ENCODE measurements at places on chromosomes 1 and 21. TPM values are rescaled to one million over a fixed set of nuclear protein-coding genes. Genes with fewer than 3 reads are reported as not detected.
A peak's percentile ranks its signal among the peaks of the same experiment; 100 is the strongest.

DNA sequence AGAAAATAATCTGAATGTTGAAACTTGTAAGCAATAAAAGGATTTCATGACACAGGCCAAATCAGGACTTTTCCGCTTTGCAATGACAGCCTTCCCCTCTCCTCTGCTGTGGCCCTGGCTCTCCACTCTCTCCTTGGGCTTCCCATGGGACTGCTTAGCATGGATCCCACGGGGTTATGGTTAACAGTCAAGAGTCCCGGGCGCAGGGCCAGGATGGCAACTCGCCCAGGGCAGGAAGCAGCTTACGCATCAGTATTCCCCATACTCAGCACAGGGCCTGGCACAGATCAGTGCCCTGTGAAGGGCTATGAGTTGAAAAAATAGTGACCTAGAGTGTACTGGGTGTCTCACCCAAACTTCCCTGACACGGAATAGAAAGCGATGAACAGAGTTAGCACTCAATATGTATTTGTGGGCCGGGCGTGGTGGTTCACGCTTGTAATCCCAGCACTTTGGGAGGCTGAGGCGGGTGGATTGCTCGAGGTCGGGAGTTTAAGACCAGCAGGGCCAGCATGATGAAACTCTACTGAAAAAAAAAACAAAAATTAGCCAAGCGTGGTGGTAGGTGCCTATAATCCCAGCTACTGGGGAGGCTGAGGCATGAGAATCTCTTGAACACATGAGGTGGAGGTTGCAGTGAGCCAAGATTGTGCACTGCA is 29.1 kb upstream of the GRHL3 start:
- DNase-seq, result peak; percentile 63

DNA sequence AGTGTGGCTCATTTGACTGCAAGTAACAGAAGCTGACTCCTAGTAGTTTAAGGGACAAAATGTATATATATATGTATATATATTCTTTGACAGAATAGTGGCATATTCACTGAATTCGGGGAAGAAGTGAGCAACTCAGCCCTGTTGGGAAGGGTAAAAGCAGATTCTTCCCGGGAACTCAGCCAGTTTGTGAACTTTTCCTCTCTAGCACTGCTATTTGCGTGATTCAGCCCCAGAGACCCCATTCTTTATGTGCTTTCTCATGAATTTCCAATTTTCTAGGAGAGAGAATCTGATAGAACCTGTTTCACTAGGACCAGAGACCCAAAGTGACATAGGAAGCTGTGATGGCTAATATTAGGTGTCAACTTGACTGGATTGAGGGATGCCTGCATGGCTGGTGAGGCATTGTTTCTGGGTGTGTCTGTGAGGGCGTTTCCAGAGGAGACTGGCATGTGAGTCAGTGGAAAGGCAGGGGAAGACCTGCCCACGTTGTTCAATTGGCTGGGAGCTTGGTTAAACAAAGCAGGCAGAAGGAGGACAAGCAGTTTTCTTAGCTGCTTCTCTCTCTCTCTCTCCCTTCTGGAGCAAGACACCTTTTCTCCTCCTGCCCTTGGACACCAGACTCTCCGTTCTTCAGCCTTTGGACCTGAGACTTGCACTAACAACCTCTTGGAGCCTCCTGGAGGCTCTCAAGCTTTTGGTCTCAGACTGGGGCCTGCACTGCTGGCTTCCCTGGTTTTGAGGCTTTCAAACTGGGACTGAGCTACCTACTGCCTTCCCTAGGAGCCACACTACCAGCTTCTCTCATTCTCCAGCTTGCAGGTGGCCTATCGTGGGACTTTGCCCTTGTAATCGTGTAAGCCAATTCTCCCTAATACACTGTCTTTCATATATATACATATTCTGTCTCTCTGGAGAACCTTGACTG is 93.4 kb upstream of the KCNK1 start:
- DNase-seq, result peak; percentile 67

- DNase-seq, result no peak
Observed at GRCh38 chr1:1364266-1364665, 5.9 kb upstream of the MXRA8 start.

DNA sequence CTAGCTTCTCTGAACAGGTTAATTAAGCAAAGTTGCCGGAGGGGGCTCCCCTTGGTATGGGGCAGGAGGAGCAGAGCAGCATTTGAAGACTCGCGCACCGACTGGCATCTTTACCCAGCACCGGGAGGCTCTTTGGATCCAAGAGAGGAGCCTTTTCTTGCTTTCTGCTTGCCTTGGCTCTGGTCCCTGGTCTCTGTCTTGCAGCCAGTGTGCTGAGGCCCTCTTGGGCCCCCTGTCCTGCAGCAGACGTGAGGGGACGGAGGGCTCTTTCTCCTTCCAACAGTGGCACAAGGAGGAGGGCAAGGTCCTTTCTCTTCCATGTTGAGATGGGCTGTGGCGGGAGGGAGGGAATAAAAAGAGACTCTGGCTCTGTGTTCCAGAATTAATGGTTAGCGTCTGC is 45.6 kb downstream of the ZBTB18 start:
- DNase-seq, result no peak

DNA sequence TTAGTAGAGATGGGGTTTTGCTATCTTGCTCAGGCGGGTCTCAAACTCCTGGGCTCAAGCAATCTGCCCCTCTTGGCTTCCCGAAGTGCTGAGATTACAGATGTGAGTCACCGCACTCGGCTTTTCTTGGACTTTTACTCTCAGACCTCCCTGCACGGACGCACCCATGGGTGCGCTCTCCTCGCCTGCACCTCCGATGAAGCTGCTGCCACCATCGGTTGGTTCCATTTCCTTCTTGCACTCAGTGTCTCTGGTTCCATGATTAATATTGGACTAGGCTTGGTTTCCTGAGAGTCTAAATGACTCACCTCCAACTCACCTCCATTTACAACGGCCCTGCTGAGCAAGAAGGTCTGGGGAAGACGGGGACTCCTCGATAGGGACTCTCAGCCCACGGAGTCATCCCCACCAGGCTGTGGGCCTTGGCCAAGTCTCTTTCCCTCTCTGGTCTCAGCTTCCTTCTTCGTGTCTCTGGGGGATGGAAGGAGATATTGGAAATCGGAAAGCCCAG is 6.7 kb upstream of the TNFRSF8 start:
- no peak for DNase-seq

DNA sequence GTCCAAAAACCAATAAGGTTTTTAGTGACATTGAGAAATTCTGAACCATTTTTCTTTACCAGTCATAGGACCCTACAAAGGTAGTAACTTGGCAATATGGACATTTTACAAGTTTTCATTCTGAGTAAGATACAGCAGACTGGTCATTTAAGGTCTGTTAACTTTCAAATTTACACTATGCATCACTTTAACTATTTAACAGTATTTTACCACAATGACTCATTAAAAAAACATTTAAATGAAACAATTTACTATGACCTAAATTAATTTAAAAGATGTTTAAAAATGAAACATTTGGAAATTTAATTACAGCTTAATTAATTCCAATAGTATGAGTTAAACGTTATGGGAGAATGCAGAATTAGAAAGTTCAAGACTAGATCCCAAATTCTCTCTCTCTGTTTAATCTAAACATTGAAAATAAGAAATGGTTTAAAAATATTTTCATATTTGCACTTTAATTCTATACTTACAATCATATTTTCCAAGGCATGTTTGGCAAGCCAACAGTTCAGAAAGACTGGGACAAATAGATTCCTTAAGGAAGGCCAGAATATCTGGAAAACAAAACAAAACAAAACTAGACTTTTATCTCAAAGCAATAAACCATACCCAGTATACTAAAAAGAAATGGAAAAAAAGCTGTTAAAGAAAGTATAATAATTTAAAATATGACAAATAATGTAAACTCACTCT is 140.9 kb downstream of the KCNT2 start:
- DNase-seq, result no peak

GRCh38 chr1:54867717-54868057 is 19.3 kb downstream of the DHCR24 start:
- no peak for DNase-seq

DNA sequence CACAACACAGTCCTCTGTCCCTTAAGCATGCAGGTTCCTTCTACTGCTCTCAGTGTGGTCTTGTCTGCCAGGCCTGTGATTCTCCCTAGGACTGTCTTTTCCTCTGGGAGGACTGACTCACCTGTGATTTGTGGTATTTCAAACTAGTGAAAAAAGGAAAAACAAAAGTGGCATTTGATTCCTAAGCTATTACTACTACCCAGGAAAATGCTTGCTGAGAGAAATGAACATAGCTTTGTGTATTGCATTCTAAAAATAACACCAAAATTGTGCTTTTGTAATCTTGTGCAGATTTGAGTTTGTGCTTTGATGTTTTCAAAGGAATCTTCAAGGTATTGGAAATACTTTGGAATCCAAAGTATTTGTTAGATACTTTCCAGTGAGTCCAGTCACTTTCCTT is 57.0 kb downstream of the GPR161 start:
- no peak for DNase-seq

DNA sequence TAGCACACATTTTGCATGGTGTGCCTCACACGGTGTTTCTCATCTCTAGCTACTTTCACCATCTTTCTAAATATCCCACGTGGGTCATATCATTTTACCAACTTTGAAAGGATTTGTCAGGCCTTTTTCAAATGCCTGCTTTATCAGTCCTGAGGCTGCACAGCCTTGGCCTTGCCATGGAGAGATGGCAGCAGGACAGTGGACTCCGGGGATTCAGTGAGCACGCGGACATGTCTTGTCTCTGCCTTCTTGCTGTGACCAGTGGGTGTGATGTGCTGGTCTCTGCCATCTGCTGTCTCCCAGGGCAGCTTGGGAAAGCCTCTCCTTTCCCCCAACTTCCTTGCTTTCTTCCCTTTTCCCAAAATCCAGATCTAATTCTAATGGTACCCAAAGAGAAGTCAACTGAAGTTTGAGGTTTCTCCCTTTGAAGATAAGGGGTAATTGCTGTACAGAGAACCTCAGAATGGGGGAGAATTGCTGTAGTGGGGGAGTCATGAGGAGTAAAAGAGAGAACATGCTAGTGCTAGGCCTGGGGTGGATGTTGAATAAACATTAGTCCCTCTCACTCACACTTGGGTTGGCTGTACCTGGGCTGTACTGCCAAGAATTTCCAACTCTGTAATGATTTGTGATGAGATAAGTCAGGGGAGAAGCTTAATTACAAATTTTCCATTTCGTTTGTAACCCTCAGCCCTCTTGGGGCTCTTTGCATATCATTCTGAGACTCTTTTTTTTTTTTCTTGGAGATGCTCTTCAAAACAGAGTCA is 99.5 kb downstream of the GALNT2 start:
- DNase-seq, result no peak

- DNase-seq, result no peak
Observed at GRCh38 chr1:44531785-44532566, 126.9 kb downstream of the RNF220 start.

Gene ATP1A2
- total RNA-seq, result 104 TPM

Gene OR2T4
- not detected for total RNA-seq

Gene TCEANC2
- total RNA-seq, result 8.8 TPM

Gene CHIA
- 8.8 TPM for total RNA-seq

Gene PDE9A
- 6.4 TPM for total RNA-seq

Gene HHAT
- total RNA-seq, result 5.0 TPM

Gene RCSD1
- 27.2 TPM for total RNA-seq

Measured in stomach (tissue), 19 donors.